T47D (cell line): ENCODE measurements at places on chromosomes 6 and 20.

- no peak for DNase-seq
These were observed 68.9 kb downstream of the MDGA1 start for GRCh38 chr6:37628611-37629320.

DNA sequence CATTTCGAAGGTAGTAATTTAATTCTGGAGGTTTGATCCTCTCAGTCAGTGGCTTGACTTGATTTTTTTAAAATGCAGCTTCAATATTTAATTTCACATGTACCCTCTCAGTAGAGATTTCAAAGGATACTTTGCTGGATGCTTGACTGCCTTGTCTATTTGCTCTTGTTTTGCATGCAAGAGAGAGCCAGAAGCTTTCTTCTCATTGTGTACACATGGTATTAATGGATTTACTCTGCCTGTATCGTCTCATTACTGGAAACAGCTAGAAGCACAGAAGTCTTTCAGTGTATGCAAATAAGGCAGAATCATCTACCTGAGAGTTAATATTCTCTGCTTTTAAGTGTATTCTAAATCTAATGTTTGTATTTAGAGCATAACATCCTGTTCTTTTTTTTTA lies 84.3 kb upstream of the FOXO3 start:
- no peak for DNase-seq

DNA sequence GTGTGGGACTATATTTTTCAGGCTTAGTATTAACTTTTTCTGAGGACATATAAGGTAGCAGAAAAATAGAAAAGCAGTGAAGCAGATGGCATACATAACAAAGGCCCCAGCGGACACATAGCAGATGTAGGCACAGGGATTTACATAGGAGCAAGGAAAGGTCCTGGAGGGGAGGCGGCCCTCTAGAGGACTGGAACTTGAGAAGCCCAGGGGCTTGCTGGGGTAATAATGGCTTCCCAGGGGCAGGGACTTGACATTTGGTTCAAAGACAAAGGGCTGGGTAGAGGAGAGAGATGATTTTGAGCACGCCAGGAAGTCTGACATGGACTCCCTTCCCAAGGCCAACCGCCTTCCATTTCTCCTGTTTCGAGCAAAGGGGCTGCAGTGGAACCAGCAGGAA lies 31.7 kb upstream of the OSTM1 start:
- DNase-seq, result no peak

- DNase-seq, result no peak
These were observed 30.3 kb downstream of the STX7 start for GRCh38 chr6:132482581-132482980.
